ENCODE measurements at places on chromosomes 1 and 21.

DNA sequence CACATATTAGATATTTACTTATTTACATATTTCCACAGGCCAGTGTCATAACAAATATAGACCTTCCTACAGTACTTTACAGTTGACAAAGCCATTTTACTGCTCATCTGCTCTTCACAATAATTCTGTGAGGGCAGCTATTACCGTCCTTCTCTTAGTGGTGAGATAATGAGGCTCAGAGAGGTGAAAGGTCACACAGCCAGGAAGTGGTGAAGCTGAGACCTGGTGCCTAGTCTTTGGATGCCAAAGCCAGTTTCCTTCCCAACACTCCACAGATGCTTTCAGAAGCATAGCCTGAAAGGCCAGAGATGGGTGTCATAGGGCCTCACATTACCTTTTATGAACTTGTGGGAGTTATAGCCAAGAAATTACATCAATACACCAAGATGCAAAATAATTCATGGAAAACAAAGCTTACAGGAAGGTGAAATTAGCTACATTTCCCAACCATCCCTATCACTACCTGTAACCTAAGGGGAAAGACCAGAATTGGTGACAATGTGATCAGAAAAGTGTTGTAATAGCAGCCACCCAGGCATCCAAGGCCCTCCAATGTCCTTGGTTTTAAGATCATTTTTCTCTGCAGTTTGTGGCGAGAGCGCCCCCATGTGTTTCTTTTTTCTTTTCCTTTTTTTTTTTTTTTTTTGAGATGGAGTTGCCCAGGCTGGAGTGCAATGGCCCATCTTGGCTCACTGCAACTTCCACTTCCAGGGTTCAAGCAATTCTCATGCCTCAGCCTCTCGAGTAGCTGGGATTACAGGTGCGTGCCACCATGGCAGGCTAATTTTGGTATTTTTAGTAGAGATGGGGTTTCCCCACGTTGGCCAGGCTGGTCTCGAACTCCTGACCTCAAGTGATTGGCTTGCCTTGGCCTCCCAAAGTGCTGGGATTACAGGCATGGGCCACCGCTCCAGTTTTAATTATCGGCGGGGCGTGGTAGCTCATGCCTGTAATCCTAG lies 26.5 kb upstream of the RPL11 start:
- no peak for DNase-seq

DNA sequence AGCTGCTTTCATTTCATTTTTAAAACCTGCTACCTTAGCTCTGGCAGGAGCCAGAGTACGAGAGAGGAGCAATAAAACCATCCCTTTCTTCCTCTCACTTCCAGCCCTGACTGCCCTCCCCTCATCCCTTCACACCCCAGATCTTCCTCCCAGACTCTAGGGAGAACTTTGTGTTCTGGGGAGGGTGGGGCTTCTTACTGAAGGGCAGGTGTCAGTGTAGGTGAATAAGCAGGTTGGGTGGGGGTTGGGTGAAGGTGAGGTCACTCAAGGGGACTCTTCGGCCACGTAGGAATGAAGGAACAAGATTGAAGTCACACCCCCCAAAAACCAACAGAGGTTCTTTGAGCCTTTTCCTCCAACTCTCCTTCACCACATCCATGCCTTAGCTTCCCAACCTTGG lies 88.9 kb downstream of the CD58 start:
- no peak for DNase-seq

DNA sequence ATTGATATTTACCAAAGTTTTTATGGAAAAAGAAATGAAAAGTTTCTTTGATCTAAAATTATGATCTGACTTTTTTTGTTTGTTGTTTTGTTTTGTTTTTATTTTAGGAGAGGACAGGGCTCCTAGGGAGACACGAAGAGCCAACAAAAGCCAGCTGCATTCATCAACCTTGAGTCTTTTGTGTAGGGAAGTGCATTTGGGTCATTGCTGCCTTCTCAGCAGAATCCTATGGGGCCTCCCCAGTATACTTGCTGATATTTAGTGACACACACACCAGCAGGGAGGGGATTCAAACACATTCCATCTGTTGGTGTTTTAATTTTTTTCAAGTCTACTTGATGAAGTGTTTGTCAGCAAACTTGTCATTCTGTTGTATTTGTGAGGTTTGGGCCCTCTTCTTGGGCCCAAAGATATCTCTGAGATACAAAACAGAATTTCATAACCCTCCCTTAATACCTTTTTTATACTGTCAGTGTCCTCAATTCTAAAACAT lies 203.5 kb downstream of the NTNG1 start:
- DNase-seq = no peak

GRCh38 chr1:170734412-170735175 lies 70.7 kb downstream of the PRRX1 start:
- DNase-seq = no peak

- peak; percentile 33 for DNase-seq
Measured at GRCh38 chr1:156421062-156421938, 52.3 kb downstream of the RHBG start.

- DNase-seq = no peak
Measured at GRCh38 chr1:204152310-204153044, 633 bp upstream of the ETNK2 start.

GRCh38 chr21:45871616-45872236 lies 109.8 kb upstream of the COL6A1 start:
- no peak for DNase-seq

DNA sequence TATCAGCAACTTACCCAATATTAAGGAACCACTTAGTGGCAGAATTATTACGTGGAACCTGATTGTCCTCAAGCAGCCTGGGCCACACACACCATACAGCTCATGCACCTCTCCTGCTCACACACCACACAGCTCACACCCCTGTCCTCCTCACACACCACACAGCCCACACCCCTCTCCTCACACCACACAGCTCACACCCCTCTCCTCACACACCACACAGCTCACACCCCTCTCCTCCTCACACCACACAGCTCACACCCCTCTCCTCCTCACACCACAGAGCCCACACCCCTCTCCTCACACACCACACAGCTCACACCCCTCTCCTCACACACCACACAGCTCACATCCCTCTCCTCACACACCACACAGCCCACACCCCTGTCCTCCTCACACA lies 36.8 kb upstream of the LAMC2 start:
- no peak for DNase-seq

GRCh38 chr21:46168659-46169386 lies 13.4 kb upstream of the FTCD start:
- DNase-seq = no peak

DNA sequence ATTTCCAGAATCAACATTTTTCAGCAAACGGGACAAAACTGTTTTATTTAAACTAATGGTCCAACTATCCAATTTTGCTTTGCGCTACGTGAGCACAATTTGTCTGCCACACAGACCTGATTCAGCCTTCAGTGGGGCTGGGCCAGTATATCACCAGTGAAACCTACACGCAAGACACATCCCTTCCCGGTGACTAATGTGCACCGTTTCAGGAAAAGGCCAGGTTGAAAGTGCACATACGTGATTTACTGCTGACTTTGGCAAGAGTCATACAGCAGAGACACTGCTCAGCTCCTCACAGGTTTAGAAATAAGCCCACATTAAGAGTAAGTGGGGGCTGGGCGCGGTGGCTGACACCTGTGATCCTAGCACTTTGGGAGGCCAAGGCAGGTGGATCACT lies 5.1 kb upstream of the TMEM51 start:
- no peak for DNase-seq

DNA sequence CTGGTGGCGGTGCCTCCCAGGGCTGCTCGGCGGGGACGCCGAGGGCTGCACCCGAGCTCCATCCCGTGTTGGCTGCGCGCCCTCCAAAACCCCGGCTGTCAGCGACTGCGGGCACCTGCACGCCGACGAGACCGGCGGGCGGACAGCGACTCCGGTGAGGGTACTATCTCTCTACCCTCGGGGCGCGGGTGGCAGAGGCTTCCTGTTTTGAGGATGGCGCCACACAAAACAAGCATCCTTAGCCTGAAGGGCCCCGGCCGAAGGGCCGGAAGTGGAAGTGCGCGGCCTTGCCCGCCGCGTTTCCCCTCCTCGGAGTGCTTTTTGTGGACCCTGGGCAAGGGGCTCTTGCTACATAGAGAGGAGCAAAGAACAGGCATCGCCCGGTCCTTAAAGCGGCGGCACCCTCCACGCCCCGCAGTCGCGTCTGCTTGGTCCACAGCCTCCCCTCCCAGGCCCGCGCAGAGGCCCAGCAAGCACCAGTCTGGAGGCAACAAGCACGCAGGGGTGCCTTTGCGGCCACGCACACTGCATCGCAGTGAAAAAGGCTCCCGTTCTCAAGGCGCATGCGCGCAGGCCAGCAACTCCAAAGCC lies 561 bp upstream of the COQ8A start:
- peak; percentile 46 for DNase-seq

DNA sequence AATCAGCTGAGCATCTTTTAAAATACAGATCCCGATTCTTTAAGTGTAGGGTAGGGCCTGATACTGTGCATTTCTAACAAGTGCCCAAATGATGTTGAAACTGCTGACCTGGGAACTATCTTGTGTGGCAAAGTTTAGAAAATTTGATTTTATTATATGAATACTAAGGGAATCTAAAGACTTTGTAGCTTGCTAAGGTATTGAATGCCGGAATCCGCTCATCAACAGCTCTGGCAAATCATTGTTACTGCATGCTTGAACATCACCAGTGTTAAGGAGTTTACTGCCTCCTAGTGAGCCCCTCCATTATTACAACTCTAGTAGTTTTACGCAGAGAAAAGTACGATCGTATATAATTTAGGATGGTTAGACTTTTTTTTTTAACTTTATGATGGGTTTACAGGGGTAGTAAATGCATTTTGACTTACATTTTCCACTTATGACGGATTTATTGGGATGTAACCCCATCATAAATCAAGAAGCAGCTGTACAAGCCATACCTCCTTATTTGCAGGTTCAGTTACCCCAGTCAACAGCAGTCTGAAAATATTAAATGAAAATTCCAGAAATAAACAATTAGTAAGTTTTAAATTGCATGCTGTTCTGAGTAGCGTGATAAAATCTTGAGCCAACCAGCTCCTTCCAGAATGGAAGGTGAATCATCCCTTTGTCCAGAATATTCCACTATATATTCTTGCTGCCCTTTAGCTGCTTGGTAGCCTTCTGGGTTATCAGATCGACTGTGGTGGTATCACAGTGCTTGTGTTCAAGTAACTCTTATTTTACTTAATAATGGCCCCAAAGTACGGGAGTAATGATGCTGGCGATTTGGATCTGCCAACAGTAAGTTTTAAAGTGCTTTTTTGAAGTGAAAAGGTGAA lies 892 bp downstream of the TYW3 start:
- DNase-seq = no peak

DNA sequence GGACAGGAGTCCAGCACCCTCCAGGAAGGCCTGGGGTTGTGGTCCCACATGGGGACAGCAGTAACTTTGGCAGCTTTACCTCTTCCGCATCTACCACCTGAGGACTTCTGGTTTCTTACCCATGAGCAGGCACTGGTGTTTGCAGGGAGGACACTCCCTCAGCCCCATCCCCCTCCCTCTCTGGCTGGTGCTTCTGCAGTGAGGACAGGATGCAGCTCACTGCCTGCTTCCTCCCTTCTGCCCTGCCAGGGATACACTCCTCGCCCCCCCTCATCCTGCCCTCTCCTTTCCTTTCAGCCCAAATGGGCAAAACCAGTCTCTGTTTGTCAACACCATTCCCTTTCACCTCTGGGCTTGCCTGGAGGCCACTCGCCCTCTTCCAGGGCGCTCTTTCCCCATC lies 62.4 kb downstream of the KIRREL1 start:
- DNase-seq = no peak

- no peak for DNase-seq
Measured at GRCh38 chr1:157363660-157364140, 188.6 kb downstream of the FCRL5 start.

GRCh38 chr1:150477320-150477719 lies 9.9 kb upstream of the TARS2 start:
- DNase-seq = no peak
